Activated CD4-positive, CD25-positive, alpha-beta regulatory T cell treated with anti-CD3 and anti-CD28 coated beads, Interleukin-2, amount 50 U/mL, for 72 hours (primary cell): ENCODE measurements at places on chromosomes 3 and 15.
A peak's percentile ranks its signal among the peaks of the same experiment; 100 is the strongest.

- no peak for DNase-seq
These were observed 330.5 kb upstream of the KCNMB2 start for GRCh38 chr3:178205740-178206139.

GRCh38 chr3:43883729-43884396 is 193.1 kb downstream of the ABHD5 start:
- no peak for DNase-seq

- DNase-seq: no peak
These were observed 1.6 kb downstream of the NMD3 start for GRCh38 chr3:161222662-161223061.

DNA sequence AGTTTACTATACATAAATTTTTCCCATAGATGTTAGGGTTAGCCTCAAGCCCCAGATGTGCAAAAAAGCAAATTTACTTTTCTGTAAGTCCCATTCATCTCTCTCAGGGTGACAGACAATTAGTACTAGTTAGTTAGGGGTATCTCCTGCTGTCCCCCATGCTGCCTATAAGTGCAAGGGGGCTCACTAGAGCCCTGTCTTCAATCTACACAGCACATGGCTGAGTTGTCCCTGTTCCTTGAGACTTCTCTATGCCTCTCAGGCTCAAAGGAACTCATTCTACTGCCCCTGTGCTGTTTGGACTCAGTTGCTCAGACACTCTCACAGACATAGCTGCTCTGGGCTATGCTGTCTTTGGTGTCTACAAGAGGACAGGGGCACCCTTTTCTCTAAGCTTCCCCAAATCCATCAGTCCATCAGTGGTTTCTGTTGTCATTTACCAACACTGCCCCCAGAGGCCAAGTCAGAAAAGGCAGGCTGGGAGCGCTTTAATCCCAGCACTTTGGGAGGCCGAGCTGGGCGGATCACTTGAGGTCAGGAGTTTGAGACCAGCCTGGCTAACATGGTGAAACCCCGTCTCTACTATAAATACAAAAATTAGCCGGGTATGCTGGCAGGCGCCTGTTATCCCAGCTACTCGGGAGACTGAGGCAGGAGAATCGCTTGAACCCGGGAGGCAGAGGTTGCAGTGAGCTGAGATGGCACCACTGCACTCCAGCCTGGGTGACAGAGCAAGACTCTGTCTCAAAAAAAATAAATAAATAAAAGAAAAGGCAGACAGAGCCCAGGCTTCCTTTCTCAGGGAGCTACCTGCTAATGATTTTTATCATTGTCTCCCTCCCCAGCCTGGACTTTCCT is 31.4 kb upstream of the PRTG start:
- DNase-seq: peak; percentile 42

DNA sequence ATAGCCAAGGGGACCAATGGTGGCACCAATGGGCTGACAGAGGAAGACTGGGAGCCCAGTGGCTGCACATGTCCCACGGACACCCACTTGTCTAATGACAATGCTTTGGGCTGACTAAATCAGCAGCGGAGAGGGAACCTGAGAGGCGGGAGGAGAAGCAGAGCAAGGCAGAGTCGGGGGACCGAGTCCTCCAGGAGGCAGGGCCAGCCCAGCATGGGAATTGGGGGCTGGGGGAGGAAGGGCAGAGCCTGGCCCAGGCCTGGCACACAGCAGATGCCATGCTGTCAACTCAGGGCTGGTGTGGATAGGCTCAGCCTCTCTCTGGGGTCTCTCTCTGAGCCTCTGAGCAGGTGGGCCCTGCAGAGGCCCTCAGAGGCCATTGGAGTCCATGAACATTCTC is 78.4 kb upstream of the KLF13 start:
- peak; percentile 20 for DNase-seq

- DNase-seq: no peak
These were observed 928.8 kb upstream of the ALCAM start for GRCh38 chr3:104437891-104438290.

DNA sequence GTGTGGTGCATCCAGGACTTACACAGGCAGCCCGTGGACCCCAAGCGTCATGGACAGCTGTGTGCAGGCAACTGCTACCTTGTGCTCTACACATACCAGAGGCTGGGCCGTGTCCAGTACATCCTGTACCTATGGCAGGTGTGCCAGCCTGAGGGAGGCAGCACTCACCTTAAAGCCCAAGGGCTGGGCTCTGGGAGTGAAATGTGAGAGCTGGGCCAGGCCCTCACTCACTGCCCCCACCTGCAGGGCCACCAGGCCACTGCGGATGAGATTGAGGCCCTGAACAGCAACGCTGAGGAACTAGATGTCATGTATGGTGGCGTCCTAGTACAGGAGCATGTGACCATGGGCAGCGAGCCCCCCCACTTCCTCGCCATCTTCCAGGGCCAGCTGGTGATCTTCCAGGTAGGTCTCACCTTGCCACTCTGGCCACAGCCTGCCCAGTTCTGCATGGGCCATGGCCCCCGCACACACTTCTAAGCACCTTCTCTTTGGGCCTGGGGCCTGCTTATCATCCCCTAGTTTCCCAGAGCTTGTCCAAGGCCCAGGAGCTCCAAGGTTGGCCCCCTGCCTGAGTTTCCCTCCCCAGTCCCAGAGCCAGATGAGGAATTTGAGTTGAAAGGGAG is 11.0 kb downstream of the VILL start:
- peak; percentile 27 for DNase-seq

DNA sequence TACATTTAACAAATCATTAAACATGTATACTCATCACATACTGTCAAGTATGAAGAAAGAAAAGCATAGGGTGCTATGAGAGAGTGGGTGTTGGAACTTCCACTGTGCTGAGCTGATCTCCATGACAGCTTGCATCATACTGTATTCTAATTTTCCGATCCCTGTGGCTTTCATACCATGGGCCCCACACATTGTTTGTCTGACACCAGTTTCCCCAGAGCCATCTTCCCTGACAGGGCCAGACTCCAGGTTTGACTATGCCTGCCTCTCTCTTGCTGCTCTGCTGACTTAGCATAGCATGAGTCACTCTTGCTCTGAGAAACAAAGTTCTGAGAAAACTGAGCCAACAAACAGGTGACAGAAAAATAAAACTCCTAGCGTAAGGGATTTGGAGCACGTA is 37.0 kb upstream of the CASR start:
- DNase-seq: no peak

GRCh38 chr15:56973463-56973862 is 55.0 kb downstream of the TCF12 start:
- no peak for DNase-seq

DNA sequence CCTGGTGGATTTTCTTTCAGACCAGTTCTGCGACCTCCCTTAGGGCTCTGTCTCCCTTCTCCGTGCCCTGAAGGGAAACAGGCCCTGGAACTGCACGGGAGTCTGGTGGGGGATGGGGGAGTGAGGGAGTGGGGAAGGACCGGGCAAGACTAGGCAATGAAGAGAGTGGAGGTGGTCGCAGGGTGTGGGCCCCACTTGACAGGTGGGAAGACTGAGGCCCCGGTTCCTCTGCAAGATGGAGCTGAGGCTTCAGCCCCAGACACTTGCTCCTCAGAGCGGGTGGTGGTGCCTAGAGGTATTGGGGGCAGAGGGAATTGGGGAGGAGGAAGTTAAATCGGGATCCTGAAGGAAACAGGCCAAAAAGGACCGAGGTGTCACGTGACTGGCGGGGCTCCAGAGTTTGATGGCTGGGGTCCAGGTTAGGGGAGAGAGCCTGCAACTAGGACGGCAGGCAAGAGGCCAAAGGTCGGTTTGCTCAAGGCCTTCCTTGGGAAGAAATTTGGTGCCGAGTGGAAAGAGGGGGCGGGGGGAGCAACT is 597 bp upstream of the CAMK1 start:
- no peak for DNase-seq

DNA sequence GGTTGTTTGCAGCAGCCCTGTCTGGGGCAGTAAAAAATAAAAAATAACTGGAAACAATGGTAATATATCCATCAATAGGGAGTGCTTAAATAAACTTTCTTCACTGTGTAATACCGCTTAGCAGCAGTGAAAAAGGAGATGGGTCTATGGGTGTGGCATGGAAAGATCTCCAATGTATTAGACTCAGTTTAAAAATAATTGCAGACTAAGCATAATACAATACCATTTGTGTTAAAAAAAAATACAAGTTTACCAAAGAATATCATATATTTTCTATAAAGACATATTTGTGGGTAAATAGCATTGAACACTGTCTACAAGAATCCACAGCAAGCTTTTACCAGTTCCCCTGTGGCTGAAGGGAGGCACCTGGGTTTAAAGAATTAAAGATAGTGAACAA is 1.0 kb upstream of the ARHGEF3 start:
- DNase-seq: no peak

DNA sequence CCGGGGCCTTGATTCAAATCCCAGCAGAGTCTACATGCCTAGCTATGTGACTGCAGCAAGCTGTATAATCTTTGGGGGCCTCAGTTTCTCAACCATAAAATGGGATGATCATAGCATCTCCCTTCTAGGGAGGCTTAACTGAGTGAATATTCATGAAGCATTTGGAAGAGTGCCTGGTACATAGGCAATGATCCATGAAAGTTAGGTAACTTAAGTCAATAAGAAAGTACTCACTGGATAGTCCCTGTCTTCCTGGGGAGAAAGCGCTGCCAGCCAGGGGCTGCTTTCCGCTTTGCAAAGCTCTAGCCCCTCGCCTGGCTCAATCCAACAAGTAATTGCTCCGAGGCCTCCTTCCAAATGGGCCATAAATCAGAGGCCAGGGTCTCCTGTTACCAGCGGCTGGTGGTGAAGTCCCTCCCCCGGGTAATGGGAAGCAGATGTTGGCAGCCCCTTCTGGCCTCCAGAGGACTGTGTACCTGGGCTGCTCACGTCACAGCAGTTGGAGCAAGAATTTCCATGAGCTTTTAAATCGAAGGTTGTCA is 521.9 kb upstream of the PROK2 start:
- DNase-seq: no peak

DNA sequence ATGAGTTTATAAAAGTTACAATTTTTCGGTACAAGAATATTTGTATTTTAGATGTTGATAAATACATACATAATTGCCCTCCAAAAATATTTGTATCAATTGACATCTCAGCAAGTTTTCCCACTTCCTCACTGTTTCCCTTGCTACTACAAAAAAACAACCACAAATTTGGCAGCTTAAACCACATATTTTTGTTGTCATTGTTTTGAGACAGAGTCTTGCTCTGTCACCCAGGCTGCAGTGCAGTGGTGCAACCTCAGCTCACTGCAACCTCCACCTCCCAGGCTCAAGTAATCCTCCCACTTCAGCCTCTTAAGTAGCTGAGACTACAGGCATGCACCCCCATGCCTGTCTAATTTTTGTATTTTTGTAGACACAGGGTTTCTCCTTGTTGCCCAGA is 162.8 kb upstream of the RARB start:
- DNase-seq: no peak

- no peak for DNase-seq
These were observed 171.7 kb downstream of the C3orf38 start for GRCh38 chr3:88321363-88322050.

GRCh38 chr15:98648654-98649471 is 524 bp downstream of the IGF1R start:
- DNase-seq: peak; percentile 51

GRCh38 chr3:129422897-129423296 is 5.5 kb downstream of the EFCAB12 start:
- no peak for DNase-seq

GRCh38 chr3:112632596-112632995 is 8.3 kb downstream of the CCDC80 start:
- DNase-seq: no peak
